Omental fat pad (tissue), 4 donors: ENCODE measurements at places on chromosomes 2 and 18.

DNA sequence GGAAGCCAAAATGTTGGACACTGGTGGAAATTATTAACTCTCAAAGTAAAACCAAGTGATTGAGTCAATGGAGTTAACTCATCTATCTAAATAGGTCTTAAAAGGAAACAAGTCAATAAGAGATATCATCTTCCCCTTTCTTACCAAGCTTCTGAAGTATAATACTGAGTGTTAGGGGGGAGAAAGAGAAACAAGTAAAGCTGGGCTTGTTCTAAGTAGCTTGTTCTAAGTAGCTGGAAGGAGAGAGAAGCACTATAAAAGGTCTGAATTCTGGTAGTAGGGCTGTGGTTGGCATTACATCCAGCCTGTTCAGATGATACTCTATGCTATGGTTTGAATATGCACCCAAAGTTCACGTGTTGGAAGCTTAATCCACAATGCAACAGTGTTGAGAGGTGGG is 26.8 kb downstream of the YES1 start:
- DNase-seq, result no peak

DNA sequence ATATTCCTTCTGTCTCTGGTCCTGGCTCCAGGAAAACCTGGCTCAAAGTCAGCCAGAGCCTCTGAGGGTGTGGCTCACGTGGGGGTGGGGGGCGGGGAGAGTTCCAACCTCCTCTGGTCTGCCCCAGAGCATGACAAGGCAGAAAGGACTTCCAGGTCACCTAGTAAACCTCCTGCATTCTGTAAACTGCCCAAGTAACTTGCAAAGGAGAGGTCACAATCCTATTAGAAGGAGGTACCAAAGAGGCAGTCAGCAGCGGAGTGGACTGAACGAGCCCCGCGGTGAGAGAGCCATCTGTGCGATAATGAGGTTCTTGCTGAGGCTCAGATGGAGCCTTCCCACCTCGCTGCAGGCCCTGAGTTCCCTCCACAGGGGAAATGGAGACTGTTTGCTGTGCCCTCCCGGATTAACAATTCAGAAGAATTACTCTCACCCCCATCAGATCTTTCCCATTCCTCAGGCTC is 58.9 kb upstream of the GATA6 start:
- DNase-seq, result no peak

DNA sequence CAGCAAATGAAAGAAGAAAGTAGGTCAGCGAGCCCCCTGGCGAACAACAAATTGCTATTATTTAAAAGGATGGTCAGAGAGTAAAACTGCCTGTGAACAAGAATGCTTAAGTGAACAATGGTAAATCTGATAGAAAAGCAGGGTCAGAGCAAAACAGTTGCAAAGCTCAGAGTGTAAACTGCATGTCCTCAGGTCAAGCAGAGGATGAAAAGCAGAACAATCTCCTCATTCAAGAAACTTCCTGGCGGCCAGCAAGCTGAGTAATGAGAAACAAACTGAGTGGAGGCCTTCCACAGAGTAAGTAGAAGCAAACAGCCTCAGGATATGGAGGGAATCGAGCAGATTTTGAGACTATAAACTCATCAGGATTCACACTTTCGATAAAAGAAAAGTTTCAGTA is 117.9 kb downstream of the PPP1R1C start:
- DNase-seq, result no peak

DNA sequence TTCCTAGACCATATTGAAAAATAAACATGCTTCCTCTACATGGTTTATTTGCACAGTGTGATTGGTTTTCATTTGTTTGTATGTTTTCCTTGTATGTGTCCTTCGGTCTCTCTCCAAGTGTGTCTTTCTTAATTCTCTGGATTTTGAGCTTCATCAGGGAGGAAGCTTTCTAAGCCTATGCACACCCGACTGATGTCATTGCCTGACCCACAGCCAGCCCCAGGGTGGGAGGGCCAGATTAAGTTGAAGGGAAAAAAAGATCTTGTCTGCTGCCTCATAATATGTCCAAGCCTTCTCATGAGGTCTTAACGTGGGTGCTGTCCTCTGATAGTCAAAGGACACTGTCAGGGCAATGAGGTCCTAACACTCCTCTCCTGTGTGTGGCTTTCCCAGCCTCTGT is 115.2 kb downstream of the MARCHF4 start:
- DNase-seq, result no peak

DNA sequence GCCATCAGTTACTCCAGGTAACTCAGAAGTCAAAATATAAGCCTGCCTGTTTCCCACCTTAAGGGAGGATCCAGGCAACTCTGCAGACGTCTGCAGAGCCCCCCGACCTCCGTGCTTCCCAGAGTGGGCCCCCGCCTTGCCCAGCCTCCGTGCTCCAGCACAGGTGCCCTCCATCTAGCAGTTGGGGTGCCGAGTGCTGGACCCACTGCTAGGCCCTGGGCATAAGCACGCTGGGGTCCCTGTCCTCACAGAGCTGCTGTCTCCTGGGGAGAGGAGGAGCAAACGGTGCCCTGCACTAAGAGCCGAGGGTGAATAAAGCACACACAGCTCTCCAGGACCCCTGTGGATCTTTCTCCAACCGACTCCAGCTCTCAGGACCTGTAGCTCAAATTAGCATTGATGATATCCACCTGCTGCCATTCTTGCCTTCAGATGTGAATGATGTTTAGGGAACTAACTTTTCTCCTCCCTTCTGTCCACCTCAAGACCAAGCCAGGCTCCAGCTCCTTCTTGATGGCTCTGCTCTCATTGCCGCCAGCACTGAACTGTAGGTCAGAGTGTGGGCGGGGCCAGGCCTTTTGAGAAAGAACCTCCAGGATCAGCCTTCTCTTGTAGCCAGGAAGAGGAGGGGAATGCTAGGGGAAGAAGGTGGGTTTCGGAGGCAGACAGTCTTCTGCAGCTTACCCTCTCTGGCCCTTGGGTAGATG is 121.2 kb downstream of the SMAD7 start:
- peak; percentile 19 for DNase-seq

DNA sequence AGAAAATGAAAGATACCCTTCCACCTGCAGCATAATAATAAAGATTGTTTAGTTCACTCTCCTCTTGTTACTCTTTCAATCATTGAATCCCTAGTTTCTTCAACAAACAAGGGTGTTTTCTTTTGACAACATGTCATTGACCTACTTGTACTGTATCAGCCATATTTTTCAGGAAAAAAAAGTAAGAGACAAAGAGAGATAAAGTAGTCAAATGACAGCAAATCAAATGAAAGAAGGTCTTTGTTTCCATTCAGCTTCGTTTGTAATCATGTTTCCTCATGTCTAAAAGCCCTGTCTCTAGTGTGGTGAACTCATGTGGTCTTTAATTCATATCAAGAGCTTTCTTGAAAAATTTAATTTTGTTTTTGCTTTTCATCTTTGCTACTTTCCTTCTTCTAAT is 557.8 kb upstream of the LRATD1 start:
- DNase-seq, result no peak

DNA sequence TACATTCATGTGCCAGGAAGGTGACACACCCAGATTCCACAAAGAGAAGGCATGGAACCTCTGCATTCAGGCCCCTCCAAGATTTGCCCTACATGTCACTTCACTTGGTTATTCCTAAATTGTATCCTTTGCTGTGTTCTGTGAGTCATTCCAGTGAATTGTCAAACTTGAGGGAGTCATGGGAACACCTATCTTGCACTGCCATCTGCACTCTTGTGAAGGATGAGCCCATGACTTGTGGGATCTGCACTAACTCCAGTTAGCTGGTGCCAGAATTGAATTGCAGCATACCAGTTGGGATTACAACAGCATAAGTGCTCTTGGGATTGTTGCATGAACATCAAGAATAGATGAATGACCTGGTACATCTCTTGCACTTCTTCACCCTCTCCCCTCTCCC is 1288.0 kb upstream of the ZEB2 start:
- DNase-seq, result no peak

DNA sequence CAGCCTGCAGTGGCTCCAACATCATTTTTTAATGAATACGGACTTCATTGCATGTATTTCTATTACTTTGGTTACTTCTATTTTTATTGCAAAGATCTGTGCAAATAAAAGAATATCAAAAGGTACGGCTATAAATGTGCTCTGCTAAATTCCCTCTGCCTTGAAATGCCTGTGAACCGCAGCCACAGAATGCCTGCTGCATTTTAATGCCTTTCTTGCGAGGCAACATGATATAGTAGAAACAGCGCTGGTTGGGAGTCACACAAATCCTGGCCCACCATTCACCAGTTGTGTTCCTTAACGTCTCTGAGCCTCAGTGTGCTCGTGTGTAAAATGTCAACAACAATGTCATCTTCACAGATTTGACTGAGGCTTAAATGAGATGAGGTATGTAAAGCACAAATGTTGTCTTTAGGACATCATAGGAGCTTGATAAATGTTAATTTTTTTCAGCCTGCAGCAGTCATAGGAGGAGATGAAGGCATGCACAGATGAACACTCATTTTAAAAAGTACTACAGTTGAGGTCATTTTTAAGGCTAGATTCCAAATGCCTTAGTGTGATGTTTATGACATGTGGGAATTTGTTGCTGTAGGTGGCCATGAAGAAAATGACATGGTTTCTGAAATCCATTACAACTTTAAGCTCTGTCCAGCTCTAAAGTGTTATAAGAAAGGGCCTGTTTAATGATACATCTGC is 187.6 kb upstream of the NRP2 start:
- DNase-seq, result no peak
